IPS DF 6.9 (cell line): ENCODE measurements at places on chromosomes 6 and 20.

DNA sequence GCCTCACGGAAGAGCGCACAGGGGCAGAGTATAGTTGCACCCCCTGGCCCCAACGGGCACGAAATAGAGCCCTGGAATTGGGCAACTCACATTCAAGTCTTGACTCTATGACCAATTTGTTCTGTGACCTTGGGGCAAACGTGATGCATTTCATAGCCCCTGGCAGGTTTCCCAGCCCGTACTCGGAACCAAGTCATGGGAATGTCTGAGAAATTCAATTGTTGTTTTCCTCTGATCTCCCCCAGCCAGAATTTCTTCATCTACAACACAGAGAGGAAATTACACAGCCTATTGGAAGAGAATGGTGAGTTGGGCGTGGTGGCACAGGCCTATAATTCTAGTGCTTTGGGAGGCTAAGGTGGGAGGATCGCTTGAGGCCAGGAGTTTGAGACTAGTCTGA lies 322.3 kb upstream of the SULF2 start:
- no peak for DNase-seq

- DNase-seq: no peak
These were observed 138.1 kb upstream of the PTPN1 start for GRCh38 chr20:50371878-50372769.

DNA sequence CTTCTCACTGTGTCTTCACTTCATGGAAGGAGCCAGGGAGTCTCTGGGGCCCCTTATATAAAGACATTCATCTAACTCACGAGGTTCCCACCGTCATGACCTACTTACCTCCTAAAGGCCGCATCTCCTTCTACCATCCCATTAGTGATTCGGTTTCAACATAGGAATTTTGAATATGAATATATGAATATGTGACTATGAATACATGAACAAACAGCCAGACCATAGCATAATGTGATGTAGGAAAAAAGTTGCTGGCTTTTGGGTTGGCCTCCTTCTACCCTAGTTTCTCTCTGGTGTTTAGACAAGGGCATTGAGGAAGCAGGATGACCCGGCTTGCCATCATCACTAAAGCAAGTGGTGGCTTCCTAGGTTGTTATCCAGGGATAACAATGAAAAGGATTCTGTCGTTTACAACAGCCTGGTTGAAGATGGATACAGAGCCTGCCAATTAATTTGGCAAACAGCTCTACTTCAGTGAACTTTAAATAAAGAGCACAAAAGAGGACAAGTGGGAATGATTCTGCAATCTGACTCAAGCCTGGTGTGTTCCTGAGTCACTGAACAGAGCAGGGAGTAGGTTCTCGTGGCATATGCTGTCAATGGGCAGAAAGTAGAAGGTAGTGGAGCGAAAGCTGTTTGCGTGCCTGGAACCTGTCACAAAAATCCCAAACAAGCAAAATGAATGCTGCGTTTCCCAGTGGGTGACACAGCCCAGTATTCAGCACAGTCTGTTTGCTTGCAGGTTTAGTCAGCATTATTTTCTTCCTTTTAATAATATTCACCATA lies 44.0 kb upstream of the DOK5 start:
- DNase-seq: no peak

DNA sequence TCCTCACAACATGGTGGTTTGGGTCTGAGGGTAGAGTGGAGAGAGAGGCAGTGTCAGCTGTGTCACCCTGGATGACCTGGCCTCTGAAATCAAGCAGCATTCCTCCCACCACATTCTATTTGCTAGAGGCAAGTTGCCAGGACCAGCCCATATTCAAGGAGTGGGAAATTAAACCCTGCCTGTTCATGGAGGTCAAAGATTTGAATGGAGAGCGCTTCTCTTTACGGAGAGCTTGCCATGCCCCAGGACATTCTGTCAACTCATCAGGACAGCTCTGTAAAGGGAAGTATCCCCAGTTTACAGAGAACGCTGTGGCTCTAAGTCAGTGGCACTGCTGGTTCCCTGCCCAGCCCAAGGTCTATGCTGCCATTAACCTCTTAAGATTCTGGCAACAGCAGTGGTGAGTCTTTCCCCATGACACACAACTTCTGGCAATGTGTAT lies 90.0 kb upstream of the INSM1 start:
- no peak for DNase-seq

GRCh38 chr6:130252527-130253237 lies 29.9 kb upstream of the SAMD3 start:
- DNase-seq: no peak

DNA sequence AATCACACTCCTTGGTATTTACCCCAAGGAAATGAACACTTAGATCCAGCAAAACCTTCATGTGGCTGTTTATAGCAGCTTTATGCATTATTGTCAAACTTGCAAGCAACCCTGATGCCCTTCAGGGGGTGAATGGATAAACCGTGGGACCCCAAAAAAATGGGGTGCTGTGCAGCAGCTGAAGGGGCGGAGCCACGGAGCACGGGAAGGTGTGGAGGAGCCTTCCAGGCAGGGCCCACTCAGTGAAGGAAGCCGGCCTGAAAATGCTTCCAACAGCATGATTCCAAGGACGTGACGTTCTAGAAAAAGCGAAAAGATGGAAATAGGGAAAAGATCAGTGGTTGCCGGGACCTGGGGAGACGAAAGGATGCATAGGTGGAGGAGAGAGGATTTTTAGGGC lies 25.6 kb upstream of the FRMD1 start:
- DNase-seq: no peak
